ENCODE measurements at places on chromosomes 13 and 19.

GRCh38 chr13:100646030-100646673 is 28.4 kb downstream of the TMTC4 start:
- peak; percentile 75 for DNase-seq

- DNase-seq = no peak
Observed at GRCh38 chr13:35349673-35350278, 126.7 kb downstream of the MAB21L1 start.

DNA sequence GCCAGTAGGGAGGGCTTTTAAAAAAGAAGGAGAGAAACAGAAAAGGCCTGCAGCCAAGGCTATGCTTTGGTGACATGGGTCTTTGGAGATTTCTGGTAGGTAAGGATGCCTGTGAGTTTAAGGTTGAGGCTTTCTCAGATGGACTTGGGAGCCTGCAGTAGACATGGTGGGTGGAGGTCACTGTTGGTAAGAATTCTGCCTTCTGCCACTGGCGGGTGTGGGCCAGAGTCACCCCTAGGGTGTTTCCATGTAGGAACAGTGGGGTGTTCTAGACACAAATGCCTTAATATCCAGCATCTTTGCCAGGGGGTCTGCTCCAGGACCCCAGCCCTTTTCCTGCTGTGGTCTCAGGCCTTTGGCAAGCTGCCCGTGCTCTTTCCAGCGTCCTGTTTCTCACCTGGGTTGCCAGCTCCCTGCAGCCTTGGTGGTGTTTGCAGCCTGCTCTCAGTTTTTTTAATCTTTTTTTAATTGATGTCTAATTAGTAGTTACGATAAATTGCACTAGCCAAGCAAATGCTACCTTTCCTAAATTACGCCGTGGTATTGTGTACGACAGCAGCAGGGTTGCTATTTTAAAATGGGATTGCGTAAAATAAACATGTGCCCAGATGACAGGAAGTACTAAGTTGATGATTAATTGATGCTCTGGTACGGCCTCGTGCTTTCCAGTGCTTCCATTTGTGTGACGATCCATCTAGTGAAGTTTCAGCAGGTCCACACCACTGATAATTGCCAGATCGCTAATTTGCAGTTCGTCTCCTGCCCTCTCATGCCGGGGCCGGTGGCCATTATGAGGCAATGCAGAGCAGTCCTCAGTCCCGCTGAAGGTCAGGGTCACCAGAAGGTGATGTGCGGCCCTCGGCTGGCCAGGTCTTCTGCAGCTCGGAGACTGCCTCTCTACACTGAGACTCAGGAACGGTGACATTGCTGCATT is 35.3 kb upstream of the NPAS1 start:
- peak; percentile 99 for DNase-seq

DNA sequence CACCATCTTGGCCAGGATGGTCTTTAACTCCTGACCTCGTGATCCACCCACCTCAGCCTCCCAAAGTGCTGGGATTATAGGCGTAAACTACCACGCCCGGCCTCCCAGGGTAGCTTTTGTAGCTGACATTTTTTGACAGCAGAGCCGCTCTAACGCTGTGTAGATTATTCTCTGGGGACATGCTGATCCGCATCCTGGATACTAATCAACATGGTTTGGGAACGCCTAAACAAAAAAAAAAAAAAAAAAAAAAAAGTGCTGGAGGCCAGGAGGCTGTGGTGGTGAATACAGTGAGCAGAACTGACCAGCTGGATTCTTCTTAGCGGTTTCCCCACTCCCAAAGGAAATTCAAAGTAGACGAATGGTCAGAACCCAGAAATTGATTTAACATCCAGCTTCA is 5.1 kb downstream of the LONP1 start:
- no peak for DNase-seq

DNA sequence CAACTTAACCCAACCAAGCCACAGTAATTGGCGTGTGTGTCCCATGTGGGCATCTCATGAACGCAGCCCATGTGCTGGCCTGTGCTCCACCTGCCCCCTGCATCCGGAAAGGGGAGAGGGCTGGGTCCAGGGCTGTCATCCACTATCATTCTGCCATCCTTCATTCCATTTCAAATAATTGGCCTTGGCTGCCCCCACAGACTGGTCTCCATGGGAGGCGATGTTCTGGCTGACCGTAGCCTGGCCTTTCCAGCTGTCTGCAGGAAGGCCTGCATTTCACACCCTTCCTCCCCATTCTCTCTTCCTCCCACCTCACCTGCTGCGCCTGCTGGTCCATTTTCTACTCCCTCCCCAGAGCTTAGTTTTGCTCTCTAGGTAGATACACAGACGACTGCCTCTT is 442.8 kb downstream of the COG6 start:
- no peak for DNase-seq

DNA sequence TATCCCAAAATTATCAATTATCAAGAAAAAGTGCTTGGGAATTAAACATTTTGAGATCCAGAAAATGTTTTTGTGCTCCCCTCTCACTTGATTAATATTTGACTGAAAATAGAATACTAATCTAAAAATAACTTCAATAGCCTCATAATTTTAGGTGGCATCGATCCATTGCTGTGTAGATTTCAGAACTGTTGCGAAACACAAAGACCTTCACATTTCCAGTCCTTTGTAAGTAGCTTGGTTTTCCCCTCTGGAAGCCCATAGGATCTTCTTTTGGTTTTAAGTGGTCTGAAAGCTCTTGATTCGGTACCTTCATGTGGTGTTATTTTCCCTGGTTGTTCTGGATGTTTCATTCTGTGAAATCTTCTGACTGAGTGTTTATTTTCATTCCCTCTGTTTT is 176.5 kb downstream of the NUFIP1 start:
- no peak for DNase-seq

GRCh38 chr13:33642374-33643065 is 175.4 kb upstream of the RFC3 start:
- no peak for DNase-seq

DNA sequence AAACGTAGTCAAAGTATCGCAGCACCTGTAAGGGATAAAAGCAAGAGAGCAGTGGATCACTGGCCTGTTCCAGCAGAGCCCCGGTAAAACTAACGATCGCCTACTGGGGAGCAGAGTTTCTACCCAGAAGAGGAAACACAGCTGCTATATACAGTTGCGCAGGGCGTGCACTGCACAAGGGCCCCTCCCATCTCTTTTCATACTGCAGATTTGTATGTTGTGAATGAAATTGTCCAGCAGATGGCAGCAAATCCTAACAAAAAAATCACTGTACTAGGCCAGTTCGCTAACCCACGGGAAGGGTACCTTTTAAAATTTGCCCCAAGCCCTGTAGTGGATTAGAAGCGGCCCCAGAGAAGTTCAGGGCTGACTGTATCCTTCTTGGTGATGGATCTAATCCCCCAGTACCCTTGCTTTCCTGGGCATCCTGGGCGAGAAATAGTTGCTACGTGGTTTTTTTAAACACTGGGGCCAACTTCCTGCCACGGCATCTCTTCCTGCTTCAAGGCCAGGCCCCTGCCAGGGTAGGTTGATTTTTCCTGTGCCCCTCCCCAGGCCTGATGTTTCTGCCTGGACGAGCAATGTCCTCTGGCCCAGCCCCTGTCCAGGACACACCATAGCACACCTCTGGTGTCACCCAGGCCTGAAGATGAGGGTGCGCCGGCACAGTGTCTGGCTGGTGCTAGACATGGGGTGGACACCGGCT is 127.0 kb downstream of the IER2 start:
- peak; percentile 76 for DNase-seq

DNA sequence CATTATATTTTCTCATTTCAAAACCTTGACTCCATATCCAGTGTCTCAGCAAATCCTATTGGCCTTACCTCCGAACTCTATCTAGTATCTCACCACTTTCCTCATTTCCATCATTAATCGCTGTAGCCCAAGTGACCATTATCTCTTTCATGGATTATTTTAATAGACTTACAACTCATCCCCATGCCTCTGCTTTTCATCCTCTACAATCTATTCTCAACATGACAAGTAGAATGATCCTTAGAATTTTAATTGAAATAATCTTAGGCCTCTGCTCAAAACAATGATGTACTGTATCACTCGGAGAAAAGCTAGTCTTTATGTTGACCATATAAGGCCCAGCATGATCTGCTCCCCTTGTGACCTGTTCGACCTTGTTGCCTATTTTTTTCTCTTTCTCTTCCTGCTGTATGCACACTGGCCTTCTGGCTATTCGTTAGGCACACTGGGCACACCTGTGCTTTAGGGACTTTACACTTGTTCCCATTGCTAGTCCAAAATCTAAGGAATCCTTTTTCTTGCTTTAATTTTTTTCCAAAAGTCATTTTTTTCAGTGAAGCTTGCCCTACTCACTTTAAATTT is 21.4 kb downstream of the DNAJC15 start:
- DNase-seq = no peak

DNA sequence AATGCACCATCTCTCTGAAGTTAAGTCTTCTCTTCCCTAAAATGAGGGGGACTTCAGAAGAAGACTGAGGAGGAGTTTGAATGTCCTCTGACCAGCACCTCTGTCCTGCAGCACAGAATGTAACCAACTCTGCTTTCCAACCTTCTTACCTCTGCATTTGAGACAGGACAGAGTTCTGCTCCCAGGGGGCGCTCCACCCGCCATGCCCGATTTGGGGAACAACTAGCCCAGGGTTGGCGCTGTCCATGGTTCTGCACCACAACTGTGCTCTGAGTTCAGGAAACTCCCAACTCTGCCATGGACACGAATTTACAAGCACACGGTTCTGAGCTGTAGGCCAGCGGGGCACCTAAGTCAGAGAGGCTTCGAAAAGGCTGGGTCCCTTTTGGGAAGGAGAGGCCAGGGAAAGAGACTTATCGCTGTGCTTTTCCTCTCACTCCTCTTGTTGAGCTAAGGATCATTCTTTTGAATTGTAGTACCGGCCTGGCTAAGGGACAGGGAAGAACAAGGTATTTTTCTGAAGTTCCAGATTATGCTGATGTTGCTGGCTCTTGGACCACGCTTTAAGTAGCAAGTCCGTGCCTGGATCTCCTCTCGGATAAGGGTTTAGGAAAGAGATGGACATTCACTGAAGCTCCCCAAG is 22.2 kb downstream of the SIGLEC5 start:
- peak; percentile 7 for DNase-seq

DNA sequence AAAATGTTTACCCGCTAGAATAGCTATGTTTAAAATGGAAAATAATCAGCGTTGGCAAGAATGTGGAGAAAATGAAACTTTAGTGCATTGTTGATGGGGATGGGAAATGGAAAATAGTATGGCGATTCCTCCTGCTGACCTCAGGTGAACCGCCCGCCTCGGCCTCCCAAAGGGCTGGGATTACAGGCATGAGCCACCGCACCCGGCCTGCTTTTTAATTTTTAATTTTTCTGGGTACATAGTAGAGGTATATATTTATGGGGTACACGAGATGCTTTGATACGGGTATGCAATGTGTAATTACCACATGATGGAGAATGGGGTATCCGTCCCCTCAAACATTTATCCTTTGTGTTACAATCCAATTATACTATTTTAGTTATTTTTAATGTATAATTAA is 7.3 kb upstream of the NLRP8 start:
- DNase-seq = no peak

DNA sequence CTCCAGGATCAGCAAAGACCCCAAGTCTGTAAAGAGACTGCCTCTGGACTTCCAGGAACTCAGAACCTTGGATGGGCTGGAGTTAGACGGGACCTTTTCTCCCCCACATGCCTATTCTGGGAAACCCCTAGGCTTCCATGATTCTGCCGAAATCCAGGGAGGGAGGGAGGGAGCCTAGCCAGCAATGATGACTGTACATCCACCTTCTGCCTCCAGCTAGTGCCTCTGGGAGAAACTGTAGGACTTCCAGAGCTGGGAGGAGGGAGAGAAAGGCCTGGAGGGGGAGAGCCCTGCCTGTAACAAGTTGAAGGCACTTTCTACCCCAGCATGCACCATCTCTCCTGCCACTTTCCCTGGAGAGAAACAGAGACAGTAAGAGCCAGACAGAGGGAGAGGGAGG is 6.0 kb upstream of the HAS1 start:
- DNase-seq = no peak

Data from NCI-H69 (cell line).